ENCODE measurements at places on chromosomes 16 and 17. TPM values are rescaled to one million over a fixed set of nuclear protein-coding genes. Genes with fewer than 3 reads are reported as not detected.

The HNF1B gene
- total RNA-seq, result 1.4 TPM

- DNase-seq, result peak; percentile 36
Observed at GRCh38 chr17:67365738-67366192, 612 bp downstream of the PSMD12 start.

DNA sequence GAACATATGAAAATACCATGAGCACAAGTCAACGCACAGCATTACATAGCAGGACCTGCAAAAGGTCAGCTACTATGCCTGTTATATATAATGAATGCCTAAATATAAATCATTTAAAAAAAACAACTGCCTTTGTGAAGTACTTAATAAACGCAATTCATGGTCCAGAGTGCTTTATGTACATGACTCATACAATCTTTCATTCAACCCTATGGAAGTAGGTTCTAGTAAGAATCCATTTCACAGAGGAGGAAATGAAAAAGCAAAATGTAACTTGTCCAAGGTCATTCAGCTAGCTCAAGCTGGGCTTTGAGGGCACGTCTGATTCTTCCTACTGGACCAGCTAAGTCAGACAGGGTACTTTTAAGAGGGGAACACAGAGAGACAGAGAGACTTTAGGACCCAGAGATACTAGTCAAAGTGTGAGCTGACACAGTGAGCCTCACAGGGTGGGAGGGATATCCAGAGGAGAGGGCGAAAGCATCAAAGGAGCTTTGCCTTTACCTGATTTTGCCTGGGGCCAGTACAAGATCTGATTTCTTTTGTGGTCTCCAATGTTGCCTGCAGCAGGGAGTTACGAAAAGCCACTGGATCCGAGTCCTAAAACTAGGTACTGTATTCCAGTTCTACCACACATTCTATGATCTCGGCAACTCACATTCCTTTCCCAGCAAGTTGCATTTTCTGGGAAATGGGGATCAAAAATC, 83.4 kb upstream of the ZFHX3 start:
- no peak for DNase-seq

DNA sequence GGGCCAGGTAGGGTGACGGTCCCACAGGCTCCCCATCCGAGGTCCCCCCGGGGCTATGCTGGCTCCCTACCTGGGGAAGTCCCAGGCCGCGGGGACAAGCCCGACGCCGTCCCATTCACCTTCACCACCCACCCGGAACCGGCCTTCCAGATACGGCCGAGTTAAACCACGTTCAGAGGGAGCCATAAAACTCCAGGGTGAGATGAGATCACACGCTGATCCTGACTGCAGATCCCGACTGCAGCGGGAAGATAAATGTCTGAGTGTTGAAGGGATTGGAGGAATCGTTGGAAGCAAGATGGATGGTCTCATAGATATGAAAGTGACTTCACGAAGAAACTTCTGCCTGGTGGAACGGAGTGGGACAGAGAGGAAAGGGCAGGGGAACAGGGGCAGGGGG, 13.6 kb upstream of the C1QTNF8 start:
- no peak for DNase-seq

DNA sequence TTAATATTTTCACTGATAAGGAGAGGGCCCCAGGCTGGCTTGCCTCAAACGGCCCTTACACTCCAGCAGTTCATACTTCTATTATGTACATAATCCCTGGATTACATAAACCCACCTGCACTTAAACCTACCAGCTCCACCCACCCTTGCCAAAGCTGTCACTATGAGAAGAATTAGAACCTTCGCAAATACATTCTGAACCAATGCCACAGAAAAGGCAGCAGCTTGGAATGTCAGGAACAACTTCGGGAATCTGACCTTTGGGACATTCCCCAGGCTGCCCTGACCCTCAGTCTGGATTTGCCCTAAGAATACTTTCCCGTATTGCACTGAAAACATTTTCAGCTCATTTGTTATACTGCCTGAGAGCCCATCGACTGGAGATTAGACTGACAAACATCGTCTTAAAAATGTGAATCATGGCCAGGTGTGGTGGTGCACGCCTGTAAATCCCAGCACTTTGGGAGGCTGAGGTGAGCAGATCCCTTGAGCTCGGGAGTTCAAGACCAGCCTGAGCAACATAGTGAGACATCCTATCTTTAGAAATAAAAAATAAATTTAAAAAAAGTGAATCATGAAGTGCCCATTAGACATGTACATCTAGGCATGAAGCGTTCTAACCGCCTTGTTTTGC, 21.0 kb upstream of the SEC14L1 start:
- no peak for DNase-seq

- DNase-seq, result no peak
Observed at GRCh38 chr16:50273888-50274325, 7.6 kb downstream of the ADCY7 start.

- DNase-seq, result no peak
Observed at GRCh38 chr16:48949636-48950035, 332.0 kb downstream of the CBLN1 start.

Measured in activated naive CD4-positive, alpha-beta T cell treated with anti-CD3 and anti-CD28 coated beads, Interleukin-2, amount 50 U/mL, for 72 hours (primary cell).